NCI-H2081 (cell line): ENCODE measurements at places on chromosomes 5 and 9.

- no peak for DNase-seq
Measured at GRCh38 chr9:95644377-95644776, 127.6 kb upstream of the PTCH1 start.

DNA sequence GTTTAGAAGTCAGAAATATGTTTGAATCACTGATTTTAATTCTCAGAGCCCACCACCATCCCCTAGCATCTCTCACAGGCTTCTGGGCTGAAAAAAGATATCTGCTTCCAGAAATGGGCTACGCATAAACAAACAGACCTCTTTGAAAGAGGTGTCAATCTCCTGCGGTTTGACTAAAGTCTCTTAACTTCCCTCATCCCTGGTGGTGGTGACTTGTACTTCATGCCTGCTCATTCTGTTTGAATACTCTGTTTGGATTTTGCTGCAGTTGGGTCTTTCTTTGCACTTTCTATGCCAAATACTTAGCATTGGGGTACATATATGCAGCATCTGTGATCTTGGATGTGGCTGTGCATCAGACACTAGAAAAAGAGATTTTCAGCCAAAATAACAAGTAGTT is 157.2 kb upstream of the ATP10B start:
- DNase-seq = no peak

DNA sequence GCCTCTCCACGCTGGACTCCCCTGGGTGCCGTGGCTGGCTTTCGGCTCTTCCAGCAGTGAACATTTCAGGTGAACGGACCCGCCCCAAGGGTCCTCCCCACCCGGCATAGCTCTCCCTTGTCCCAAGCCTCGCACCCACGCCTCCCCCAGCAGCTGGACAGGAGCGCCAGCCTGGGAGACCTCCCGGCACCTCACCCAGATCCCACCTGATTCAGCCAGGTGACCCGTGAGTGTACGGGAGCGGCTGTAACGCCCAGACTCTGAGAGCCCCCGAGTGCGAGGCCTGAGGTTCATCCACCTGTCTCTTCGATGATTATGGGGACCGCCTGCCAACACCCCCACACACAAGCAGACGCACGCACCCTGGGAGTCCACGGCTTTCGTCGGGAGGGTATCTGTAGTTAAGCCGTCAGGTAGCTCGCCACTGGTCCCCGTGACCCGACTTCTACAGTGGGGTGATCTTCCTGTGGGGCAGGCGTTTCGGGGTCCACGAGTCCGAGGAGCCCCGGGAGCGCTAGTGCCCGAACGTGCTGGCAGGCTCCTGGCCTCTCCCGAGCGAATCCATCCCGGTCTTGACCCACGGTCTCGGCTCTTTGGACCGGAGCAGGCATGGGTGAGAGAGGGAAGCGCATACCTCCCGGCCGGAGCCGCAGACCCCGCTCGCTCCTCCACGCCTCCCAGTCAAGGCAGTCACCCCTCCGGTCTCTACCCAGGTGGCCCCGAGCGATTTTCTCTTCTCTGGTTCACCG is 14.9 kb downstream of the TRIM7 start:
- no peak for DNase-seq

DNA sequence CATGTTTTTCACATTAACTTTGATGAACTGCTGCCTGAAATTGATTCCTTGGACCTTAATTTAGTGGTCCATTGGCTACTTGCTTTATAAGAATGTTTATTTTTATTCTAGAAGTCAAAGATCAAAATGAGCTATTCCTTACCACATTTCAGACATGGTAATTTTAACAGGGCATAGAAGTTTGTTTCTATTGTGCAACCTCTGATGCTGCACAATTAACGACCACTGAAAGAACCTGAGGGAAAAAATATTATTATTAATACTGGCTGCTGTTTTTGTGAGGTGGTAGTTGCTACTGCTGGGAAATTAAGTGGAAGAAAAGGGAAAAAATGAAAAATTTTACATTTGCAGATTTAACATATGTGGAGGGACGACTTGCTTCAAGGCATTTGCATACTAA is 37.9 kb upstream of the RAB3C start:
- no peak for DNase-seq

- DNase-seq = no peak
Measured at GRCh38 chr9:135070964-135071735, 16.3 kb upstream of the OLFM1 start.

DNA sequence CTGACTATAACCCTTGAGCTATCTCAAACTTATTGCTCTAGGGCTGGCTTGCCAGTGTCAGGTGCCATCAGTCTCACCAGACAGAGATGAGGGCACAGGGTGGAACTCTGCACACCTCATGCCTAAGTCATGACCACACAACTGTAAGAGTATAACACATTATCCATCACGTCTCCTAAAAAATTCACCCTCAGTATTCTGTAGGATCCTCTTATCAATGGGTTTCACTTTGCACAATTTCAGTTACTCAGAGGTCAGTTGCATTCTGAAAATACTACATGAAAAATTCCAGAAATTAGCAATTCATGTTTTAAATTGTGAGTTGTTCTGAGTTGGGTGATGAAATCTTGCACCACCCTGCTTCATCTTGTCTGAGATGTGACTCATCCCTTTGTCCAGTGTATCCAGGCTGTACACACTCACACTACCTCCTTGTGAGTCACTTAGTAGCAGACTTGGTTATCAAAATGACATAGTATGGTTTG is 690.9 kb upstream of the CDH18 start:
- no peak for DNase-seq

DNA sequence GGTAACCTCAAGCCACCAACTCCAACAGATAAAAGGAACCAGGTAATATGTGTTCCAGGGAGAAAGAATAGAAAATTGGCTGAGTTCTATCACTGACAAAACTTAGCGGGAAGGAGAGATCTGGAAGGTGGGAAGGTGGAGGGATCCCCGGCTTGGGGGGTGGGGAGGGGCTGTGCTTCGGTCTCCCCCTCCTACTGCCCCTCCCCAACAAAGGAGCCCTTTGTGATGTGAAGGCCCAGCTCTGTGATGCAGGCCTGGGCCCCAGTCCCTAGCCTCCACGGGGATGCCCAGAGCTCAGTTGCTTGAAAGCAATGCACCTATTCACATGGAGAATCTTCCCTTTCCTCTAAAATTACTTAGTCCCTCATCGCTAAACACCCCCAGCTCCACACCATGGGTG is 4.4 kb upstream of the ZNF484 start:
- no peak for DNase-seq

DNA sequence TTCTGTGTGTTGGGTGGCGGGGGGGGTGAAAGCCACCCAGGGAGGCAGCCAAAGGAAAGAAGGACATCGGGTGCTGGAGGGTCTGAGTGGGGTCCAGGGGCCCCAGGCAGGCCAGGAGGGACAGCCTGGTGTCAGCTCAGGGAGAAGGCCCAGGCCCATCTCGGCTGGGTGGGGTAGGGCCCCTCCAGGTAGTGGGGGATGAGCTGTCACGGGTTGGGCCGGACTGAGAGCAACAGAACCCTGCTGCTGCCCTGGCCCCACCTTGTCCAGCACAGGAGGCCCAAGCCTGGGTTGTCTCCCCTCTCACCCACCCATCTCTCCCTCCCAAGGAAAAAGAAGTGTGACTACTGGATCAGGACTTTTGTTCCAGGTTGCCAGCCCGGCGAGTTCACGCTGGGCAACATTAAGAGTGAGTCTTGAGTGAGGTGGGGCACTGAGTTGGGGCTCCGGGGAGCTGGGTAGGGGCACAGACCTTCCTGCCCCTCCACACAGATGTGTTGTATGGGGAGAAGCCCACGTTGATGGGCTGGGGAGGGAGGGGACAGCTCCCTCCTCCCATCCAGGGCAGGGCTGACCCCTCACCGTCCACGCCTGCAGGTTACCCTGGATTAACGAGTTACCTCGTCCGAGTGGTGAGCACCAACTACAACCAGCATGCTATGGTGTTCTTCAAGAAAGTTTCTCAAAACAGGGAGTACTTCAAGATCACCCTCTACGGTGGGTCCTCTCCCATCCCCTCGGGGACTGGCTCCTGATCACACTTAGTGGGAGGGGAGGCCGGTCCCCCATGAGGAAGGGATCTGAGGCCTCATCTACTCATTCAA is 2.3 kb downstream of the LCN2 start:
- DNase-seq = no peak

DNA sequence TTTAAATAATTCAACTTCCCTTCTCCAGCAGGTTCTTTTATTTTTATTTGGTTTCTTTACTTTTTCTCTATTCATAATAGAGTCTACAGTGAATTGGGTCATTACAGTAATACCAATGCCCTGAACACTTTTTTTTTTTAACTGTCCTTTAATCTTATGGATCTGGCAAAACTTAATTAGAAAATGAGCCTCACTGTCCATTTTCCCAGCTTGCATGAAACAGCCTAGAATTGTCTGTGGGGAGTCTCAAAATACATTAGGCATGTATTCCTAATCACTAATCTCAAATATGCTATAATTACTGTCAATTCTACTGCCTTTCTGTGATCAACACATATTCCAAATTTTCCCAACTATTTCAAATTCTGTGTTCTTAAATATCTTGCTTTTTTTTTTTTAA is 406.8 kb downstream of the ANXA1 start:
- no peak for DNase-seq

GRCh38 chr9:122463828-122464632 is 13.7 kb downstream of the OR1J1 start:
- DNase-seq = peak; percentile 68

DNA sequence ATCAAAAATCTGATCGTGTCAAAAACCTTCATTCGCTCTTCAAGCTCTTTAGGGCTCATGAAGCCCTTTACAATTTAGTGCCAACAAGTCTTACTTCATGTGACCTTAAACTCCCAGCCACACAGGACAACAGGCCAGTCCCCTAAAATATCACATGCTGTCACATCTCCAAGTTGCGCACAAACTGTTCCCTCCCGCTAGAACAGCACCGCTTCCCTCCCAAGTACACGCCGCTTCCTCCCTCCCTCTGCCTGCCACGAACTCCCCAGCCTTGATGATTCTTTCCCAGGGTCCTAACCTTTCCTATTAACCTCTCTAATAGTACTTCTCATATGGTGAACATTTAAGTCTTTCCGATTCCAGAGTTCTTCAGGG is 91.2 kb downstream of the TLE1 start:
- no peak for DNase-seq

DNA sequence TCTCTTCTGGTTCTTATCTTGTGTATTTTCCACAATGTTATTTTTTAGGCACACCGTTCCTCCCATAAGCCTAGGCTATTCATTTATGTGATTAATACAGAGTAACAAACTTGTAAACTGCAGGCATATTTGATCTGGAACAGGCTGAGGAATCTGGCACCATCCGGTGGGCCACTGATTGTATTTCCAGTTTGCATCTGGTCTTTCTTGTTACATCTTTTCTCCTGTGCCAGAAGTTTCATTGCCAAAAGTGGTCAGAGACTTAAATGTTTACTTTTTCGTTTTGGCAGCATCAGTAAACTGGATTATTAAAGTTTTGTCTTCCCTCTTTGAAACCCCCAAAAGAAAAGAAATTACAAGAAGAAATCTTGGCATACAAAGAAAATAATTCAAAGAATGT is 17.9 kb upstream of the ZCCHC7 start:
- DNase-seq = no peak

- peak; percentile 38 for DNase-seq
Measured at GRCh38 chr5:176809544-176810080, 747 bp upstream of the UNC5A start.

DNA sequence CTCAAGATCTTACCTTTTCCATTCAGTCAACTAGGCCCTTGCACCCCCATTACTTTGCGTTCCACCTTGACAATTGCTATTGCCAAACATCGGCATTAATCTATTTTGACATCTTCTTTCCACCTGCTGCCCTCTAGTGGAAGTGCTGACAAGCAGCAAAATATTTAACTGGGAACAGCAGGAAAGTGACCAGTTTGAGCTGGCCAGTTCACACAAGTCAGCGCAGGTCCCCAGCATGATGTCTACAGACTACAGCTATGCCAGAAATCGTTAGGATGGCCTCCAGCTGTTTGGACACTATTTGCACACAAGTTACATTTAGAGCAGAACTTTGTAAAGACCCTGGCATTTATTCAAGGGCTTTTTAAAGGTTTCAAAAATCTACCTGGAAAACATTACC is 160.1 kb downstream of the GHR start:
- peak; percentile 45 for DNase-seq

GRCh38 chr9:27569406-27569805 is 3.9 kb downstream of the C9orf72 start:
- DNase-seq = no peak

DNA sequence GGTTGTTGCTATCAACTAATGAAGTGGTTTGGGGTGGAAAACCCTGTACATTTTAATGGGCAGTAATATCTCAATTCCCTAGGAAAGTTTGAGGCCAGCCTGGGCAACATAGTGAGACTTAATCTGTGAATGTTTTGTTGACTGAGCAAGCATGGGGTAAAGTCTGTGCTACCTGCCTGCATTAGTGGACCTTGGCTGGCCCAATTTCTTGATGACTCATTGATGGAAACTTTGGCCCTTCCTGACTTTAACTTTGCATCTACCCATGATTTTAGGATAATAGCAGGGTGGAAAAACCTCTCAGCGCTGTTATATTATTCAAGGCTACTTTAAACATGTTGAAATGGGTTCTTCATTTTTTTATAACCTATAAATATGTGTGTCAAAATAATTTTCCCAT is 389.4 kb upstream of the RORB start:
- DNase-seq = no peak

DNA sequence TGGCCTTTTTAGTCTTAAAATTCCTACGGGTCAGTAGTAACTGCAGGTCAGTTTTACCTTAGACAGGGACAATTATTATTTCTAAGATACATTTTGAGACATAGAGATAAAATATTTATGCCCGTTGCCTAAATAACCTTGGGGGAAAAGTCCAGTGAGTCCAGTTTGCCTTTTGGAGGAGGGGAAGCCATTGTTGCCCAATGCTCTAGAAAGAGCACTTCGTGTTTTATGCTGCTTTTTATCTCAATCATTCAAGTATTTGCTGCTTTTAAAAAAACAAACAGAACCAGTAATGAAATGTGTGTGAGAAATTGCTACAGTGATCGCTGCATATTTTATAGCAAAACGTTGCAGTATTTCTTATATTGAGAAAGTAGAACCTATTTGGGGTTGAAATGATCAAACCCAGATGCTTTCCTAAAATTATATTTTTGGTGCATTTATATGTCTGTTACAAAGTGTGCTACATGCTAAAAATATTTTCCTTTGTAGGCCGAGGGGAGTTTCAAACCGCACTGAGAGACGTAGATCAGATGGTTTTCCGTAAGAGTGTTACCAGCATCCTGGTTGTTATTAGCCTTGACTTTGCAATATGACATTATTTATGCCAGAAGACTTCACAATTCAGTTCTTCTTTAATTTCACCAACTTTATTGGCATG is 266.8 kb downstream of the AOPEP start:
- no peak for DNase-seq

DNA sequence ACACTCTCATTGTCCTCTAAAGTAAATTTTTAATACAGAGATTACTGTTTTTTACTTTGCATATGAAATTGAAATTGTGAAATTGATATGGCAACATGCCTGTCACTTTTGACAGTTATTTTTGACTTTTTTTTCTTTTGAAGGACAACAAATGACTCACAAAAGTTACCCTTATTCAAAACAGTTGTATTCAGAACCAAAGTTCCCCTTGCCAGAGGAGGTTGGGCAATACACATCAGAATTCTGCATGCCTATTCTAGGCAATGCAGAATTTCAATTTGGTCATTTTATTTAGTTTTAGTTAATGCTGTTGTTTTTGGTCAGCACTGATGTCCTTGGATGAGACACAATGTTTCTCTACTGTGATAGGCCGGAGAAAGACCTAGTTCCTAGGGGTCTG is 299.1 kb upstream of the PRR16 start:
- no peak for DNase-seq
